ENCODE measurements at places on chromosomes 1 and 21. TPM values are rescaled to one million over a fixed set of nuclear protein-coding genes. Genes with fewer than 3 reads are reported as not detected.

The KRTAP19-3 gene
- not detected for total RNA-seq

The DNTTIP2 gene
- 21.5 TPM for total RNA-seq

The SMCP gene
- not detected for total RNA-seq

The ZMYM4 gene
- total RNA-seq: 39.0 TPM

The NBPF15 gene
- total RNA-seq: 50.4 TPM

The SPRR1B gene
- not detected for total RNA-seq

The FAM163A gene
- not detected for total RNA-seq

The SHISA4 gene
- total RNA-seq: 15.3 TPM

The STUM gene
- under 0.01 TPM for total RNA-seq

The FNDC10 gene
- 1.6 TPM for total RNA-seq

The TTC22 gene
- total RNA-seq: under 0.01 TPM

The OR2L13 gene
- not detected for total RNA-seq

The NT5C1A gene
- not detected for total RNA-seq

The TMEM200B gene
- 22.8 TPM for total RNA-seq

The DEPDC1 gene
- 35.5 TPM for total RNA-seq

The NR5A2 gene
- total RNA-seq: not detected

The IL20 gene
- total RNA-seq: not detected

The CNN3 gene
- 289 TPM for total RNA-seq

The RGSL1 gene
- total RNA-seq: not detected

The ZNF648 gene
- not detected for total RNA-seq

The IQGAP3 gene
- 50.3 TPM for total RNA-seq

The KCNJ15 gene
- total RNA-seq: 1.7 TPM

The ABL2 gene
- total RNA-seq: 45.8 TPM

The TTC39A gene
- 1.5 TPM for total RNA-seq

The CHI3L2 gene
- 2.5 TPM for total RNA-seq

The CAPN9 gene
- 0.15 TPM for total RNA-seq

The SPRR4 gene
- not detected for total RNA-seq

The PBX1 gene
- 68.4 TPM for total RNA-seq

The WDR77 gene
- 33.0 TPM for total RNA-seq

The PIGR gene
- total RNA-seq: not detected

The EVA1C gene
- 5.5 TPM for total RNA-seq

The RAB7B gene
- 12.4 TPM for total RNA-seq

The FAM131C gene
- 0.50 TPM for total RNA-seq

The MTARC1 gene
- total RNA-seq: 1.2 TPM

The FMO5 gene
- 1.3 TPM for total RNA-seq

The BTG2 gene
- 46.8 TPM for total RNA-seq

The FOXD3 gene
- not detected for total RNA-seq
